HFFc6 (cell line): ENCODE measurements at places on chromosomes 1 and 21.

DNA sequence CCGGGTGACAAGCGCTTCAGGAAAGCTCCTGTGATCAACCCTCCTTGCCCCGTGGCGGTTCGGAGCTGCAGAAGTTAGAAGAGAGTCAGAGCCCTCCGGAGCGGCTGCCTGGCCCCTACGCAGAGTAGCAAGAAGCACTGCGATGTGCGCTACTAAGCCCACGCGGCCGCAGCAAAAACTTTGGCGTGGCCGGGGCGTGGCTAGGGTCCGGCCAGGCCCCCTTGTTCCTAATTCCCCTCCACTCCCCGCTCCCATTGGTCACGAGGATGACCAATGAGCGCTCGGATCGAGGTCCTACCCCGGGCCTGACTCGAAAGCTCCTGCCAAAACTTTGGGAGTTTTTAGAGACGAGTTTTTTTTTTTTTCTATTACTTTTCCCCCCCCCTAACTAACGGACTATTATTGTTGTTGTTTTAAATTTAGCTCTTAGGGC lies at the start of gene HLX:
HLX (plus strand) TSS at position 368 of the 433 bp plus-strand sequence. CDS start 415 bp downstream, outside the sequence.
- DNase-seq, result peak; percentile 84

DNA sequence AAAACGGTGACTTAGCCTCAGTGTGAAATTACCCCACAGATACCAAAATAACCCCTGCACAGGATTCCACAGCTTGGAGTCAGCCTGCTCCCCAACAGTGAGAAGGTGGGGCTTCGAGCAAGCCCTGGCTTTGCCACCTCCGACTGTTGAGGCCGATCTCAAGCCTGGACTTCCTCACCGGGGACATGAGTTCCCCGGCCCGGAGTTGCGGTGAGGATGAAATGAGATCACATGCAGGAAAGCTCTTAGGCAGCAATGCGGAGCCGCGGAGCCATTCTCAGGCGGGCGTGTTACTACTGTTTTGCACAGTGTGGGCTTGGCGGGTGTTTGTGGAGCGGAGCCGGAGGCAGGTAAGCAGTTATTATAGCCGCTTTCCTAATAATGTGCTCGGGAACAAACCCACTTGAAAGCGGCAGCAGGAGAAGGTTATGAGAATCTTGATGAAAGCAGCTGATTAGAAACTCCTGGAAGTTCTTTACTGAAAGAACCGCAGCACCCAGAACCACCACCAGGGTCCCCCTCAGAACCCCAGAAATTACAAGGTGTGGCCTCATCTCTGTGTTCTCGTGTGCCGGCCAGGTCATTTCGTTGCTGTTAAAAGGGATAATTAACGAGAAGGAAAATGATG lies 3.9 kb upstream of the CLSTN1 start:
- no peak for DNase-seq

- no peak for DNase-seq
Observed at GRCh38 chr21:15250384-15250783, 185.6 kb upstream of the NRIP1 start.

DNA sequence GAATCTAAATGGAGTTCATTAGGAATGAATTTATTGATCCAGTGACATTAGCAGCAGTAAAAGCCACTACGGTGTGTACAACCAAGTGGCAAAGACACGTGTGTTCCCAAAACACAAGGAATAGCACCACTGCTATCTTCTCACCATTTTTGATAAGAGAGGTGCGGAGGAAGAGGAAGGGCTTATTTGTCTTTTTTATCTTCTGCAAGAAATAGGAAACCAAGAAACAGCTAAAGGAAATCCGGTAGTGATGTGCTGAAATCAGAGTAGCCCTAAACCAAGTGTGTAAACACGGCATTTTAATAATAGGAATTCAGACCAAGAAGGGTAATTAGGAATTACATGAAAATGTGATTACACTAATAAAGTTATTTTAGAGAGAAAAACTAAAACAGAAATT lies 9.1 kb upstream of the SCYL3 start:
- DNase-seq, result no peak

DNA sequence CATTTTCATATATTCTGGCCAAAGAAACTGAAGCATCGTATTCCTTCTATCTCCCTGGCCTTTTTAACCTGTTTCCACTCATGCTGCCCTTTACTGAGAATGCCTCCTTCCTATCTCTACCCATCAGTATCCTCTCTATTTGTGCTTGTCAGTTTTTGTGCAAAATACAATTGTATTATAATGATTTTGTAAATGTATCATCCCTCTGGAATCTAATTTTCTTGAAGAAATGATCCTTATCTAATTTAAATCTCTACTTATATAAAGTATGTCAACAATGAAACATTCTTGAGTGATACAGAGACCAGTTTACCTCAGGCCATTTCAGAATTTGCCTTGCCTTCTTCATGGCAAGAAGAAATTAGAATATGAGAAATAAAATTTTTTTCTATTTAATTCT lies 59.0 kb upstream of the TEKT2 start:
- no peak for DNase-seq

GRCh38 chr1:171403393-171403792 lies 81.9 kb upstream of the PRRC2C start:
- peak; percentile 12 for DNase-seq

GRCh38 chr1:239826211-239826610 lies 265.5 kb upstream of the FMN2 start:
- DNase-seq, result no peak

- no peak for DNase-seq
Observed at GRCh38 chr1:61520401-61520800, 204.5 kb downstream of the TM2D1 start.

GRCh38 chr1:179938752-179939151 lies 15.9 kb upstream of the CEP350 start:
- DNase-seq, result no peak

DNA sequence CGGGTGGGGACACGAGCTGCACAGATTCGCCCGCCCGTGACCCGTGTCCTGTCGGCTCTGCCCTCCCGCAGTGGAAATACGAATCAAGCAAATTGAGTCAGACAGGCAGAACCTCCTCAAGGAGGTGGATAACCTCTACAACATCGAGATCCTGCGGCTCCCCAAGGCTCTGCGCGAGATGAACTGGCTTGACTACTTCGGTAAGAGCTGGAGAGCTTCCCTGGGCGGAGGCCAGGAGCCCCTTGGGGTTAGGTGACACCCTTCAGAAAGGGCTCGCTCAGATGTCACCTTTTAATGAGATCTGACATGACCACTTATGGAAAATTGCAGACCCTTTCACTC lies 489 bp downstream of the CDCA8 start:
- DNase-seq, result no peak

DNA sequence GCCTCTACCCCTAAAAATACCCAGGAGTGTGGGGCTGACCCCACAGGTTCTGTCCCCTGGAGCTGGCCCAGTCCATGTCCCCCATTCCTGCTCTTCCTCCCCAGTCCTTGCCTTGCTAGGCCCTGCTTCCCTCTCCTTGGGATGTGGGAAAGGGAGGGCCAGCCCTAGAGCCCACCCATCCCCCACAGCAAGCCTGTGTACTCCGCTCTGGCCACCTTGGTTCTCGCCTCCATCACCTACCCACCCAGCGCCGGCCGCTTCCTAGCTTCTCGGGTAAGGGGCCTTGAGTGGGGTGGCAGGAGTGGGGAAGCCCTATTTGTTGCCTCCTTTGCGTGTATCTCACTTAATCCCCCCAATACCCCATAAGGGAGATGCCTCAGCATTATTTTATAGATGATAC lies 6.7 kb downstream of the CLCNKB start:
- DNase-seq, result no peak

GRCh38 chr1:172515927-172516326 lies 17.0 kb upstream of the SUCO start:
- DNase-seq, result no peak

GRCh38 chr1:225911191-225912130 lies 12.6 kb downstream of the PYCR2 start:
- DNase-seq, result peak; percentile 10

DNA sequence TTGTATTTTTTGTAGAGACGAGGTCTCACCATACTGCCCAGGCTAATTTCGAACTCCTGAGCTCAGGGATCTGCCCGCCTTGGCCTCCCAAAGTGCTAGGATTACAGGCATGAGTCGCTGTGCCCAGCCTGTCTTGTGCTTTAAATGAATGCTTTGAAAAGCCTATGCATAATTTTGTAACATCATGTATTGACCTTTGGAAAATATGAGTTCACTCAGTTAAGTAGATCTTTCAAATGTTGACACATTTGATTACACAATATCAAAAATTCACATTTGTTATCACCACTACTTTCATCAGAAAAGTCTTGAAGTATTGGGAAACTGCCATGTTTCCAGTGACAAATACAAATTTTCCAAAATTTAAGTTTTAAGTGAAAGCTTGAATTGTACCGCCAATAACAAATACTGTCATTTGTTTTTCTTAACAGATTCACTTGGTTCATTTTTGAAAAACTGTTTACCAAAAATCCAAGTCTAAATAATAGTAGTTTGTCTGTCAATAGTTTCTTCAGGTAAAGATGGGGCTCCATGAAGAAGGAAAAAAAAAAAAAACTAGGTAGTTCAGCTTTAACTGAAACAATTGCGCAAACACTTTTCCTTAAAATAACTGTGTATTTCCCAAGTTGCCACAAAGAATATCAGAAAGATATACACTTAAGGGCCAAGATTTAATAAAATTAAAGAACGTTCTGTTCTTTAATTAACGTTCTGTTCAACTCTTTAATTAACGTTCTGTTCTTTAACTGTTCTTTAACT lies 233.2 kb upstream of the NR5A2 start:
- no peak for DNase-seq
